ENCODE measurements at places on chromosomes 3 and 15.

- DNase-seq: no peak
Measured at GRCh38 chr3:194170793-194171192, 34.8 kb downstream of the HES1 start.

DNA sequence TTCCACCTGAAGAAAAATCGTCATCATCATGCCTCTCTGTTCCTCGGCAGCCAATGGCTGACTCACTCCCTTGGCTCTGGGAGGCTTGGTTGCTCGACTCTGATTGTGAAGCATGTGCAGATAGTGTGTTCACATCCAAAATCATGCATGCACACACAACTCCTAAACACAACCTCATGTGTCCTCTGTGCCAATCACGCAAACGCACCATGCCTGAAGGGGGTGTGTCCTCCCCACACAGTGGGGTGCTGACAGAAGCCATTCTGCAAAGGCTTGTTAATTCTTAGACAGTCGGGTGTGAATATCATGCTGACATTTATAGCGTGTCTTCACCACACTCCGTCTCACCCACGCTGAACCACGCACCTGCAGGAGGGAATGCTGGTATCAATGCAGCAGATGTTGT, 11.4 kb upstream of the CCDC174 start:
- DNase-seq: no peak

DNA sequence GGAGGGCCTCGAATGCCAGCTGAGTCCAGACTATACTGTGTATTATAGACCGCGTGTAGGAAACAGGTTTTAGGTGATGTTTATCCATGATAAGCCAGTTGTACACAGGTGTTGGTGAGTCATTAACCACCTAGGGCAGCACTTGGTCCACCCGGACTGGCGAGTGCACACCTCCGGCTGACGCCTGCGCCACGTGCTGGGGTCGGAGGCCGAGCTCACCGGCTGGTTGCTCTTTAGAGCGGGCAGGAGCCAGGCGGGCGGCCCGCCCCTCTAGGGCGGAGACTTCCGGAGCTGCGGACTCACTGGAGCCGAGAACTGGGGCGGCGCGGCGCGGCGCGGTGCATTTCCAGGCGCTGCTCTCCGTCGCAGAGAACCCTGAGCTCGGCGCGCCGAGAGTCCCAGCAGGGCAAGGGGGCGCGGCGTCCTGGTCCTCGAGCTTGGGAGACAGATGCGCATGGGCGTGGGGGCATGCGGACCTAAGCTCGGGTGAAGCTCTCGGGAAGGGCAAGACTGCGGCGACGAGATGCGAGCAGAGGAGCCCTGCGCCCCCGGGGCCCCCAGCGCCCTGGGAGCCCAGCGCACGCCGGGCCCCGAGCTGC, at the start of gene ESYT3:
Gene ESYT3, plus strand, starts transcription at position 341 of the 599 bp plus-strand sequence. Its CDS starts 183 bp downstream, at position 524.
- no peak for DNase-seq

DNA sequence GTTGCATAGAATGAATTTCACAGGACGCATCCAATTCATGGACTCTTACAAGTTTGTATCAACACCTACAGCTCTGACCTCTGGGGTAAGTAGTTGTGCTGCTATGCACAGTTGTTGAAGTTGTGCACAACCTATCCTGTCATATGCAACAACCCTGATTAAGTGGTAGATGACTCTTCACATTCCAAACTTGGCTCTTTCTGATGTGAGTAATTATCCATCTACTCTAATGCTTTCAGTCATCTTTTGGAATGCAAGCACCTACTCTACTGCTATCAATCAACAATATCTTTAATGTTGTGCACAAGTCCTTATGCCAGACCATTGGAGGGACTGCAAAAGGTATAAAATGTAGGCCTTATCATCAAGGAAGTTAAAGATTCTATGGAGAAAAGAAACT, 921.4 kb downstream of the MCTP2 start:
- DNase-seq: no peak

DNA sequence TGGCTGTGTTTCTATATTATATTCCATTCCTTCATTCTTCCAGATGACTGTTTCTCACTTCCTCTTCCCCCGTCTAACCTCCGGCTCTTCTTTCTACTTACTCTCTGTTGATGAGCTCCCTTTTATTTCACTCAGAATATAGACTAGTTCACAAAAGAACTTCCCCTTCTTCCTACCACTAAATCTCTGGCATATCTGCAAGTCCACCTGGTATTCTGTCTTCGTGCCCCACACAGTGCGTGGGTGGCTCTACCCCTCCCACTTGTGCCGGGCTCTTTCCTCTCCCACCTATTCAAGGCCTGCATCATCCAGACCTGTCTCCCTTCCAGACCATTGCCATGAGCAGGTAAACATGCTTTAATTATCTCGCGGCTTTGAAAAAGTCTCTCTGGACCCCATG, 73.0 kb downstream of the SCN10A start:
- DNase-seq: no peak

GRCh38 chr3:133573629-133574194, at the start of gene CDV3:
Gene CDV3 (plus strand): TSS chr3:133573686. CDS start chr3:133574045, 359 bp downstream.
- DNase-seq: no peak

GRCh38 chr3:34268032-34268709, 469.7 kb downstream of the PDCD6IP start:
- DNase-seq: no peak

- DNase-seq: no peak
Measured at GRCh38 chr15:60583194-60583593, 104.3 kb upstream of the ICE2 start.

GRCh38 chr3:194671511-194671899, 486 bp downstream of the LSG1 start:
- no peak for DNase-seq

DNA sequence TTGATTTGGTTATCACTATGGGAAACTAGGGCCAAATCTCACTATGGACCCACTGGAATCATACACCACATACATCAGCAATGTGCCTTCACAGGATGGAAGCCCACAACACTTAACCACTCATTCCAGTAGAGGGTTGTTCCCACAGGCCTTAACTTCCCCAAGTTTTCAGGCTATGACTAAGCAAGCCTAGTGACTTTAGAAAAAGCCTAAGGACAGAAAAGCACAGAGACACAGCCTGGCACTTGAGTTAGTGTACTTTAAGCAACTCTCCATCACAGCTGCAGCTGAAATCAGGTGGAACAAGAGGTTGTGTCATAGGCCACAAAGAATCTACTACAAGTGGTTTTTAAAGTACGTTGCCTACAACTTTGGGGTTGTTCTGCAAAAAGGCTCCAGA, 128.7 kb downstream of the LRRN1 start:
- no peak for DNase-seq

DNA sequence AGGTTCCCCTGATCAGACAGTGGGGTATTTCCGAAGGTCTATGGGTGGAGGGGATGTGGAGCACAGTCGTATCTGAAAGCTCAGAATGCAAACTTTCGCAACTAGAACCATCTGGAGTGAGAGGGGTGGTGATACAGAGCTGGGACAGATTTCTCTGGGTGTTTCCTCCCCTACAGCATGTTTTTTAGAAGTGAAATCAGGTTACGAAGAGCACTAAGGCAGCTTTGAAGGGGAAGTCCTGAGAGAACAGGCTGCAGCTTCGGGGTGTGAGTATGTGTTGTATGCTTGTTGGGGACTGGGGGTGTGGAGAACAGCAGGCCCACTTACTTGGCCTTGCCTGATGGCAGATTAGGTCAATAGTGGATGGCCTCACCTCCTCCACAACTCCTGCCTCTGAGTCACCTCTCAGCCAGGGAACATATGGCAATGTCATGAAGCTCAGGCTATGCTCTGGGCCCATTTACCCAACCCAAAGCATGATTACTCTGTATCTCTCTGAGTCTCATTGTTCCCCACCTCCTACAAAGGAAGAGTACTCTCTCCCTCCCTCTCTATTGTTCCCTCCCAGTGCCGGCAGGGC, 107.2 kb upstream of the RASGRP1 start:
- DNase-seq: no peak

DNA sequence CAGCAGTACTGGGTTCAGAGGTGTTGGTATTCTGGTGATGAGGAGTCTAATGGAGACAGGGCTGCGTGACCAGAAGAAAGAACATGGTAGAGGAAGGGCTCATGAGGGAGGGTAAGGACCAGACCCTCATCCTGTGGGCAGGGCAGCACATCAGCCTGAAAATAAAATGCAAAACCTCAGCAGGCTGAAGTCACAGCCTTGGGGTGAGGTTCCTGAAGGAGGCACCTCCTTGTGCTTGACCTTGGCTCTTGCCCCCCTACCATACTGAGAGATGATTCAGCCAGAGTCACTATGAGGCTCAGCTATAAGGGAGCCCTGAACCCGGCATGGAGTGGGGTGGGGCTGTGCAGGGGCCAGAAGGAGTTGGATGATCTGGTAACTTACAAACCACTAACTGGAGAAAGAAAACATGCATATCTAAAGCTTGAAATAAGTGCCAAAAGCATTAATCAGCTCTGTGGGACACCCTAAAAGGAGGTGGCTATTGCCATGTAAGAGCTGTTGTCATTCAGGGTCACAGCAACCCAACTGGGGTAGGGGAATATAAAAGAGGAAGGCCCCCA, 60.2 kb downstream of the CORO2B start:
- no peak for DNase-seq

GRCh38 chr15:60751985-60752952, 273.3 kb upstream of the ICE2 start:
- no peak for DNase-seq

DNA sequence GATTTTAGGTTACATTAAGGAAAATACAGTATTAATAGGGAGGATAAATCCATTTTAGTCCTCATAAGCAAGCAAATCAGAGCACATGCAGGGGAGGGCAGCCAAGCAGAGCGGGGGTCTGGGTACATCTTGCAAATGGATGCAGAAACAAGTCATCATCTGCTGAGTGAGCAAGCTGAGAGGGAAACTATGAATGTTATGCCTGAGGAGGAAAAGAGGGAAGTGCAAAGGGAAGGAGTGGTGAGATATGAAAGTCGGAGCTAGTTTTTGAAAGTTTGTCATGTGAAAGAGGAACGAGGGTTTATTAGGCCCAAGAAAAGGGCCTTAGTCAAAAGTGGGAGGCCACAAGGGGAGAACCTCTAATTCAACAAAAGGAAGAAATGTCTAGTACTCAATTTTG, 15.4 kb downstream of the PTX3 start:
- DNase-seq: no peak

DNA sequence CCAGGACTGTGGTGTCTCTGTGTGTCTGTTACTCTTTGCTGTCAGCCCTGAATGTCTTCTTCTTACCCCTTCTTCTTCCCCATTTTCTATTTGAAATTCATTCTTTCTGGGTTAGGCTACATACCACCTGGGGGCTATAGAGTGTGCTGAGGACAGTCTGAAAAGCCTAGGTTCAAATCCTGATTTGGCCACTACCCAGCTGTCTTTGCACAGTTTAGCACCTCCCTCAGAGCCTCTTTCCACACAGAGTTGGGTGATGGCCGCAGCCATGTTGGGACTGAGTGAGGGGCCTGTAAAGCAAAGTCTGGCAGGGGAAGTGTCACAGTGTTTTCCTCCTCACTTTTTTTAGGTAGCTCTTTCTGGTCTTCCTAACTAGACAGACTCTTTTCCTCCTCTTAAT, 113.7 kb downstream of the CHCHD6 start:
- DNase-seq: no peak

DNA sequence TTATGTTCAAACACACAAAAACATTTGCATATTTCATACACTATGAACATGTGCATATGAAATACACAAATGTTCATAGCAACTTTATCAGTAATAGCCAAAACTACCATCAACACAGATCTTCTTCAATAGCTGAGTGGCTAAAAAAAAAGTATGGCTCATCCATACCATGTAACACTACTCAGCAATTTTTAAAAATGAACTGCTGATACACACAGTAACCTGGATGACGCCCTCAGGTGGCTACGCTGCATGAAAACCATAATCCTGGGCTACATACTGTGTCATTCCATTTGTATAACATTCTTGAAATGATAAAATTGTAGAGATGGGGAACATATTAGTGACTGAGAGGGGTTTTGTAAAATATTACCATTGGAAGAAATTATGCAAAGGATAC, 243.6 kb downstream of the MAGI1 start:
- DNase-seq: no peak

- peak; percentile 93 for DNase-seq
Measured at GRCh38 chr15:60299452-60300047, 98.2 kb downstream of the ANXA2 start.

DNA sequence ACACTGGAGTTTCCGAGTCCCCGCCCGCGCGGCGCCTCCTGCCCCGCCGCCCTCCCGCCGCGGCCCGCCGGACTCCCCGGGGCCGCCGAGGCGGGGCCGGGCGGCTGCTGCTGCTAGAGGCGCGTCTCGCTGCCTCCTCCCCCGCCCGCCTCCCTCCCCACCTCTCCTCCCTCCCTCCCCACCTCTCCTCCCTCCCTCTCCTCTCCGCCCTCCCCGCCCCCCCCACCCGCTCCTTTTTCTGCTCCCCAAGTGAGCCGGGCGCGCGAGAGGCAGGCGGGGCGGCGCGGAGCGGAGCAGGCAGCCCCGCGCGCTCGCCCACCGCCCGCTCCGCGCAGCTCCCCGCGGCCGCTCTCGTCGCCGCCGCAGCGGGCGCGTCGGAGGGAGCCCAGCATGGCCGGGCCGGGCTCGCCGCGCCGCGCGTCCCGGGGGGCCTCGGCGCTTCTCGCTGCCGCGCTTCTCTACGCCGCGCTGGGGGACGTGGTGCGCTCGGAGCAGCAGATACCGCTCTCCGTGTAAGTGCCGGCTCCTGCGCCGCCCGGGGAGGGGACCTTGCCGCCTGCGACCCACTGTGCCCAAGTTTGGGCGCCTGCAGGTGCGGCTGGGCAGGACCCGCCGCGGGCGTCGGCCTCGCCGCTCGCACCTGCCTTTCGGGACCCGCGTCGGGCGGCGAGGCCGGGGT, at the start of gene CACNA2D3:
Gene CACNA2D3, plus strand, starts transcription at position 229 of the 679 bp plus-strand sequence.
- no peak for DNase-seq

DNA sequence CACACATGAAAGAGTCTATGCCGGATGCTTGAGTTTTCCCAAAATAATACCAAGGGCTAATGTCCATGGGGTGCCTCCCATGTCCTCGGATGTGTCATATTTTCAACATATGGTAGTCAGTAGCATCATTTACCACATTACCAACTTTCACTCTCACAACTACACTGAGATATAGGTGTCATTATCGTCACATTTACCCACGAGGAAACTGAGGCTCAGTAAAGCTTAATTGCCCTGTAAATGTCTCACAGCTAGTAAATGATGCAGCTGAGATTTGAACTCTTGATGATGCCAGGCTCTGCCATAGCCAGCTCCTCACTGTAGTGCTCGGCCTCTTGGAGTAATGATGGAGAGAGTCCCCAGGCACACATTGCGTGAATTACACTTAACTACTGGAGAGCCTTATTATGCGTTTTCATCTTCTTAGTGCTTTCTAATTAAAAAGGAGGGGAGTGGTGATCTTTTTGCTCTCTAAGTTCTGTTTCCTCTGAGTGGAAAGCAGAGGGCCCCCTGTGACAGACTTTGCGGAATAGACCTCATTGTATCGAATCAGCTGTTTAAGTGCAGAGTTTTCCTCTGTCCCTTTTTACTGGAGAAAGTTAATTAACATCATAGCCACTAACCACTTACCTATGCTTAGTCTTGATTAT, 142.0 kb upstream of the SLCO3A1 start:
- no peak for DNase-seq

DNA sequence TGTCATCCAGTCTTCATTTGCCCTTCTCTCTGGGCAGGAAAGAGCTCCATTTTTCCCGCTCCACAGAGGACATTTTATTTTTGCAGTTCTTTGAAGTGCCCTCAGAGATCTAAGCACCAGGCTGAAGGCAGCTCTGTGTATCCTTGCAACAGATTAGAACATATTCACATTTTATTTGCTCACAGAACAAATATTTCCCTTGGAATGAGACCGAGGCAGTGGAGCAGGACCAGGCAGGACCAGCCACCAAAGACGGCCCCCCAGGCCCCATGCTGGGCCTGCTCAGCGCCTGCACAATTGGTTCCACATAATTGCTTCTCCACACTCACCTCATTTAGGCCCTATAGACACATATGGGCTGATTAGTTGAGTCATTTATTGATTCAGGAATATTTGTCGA, 15.7 kb upstream of the ETV5 start:
- no peak for DNase-seq

- no peak for DNase-seq
Measured at GRCh38 chr3:133547432-133548041, 25.9 kb upstream of the CDV3 start.

Measured in NCI-H446 treated with DMSO at 0.1 percent for 48 hours (cell line).